CD4-positive, alpha-beta T cell treated with Interleukin-2 at 100 ng/mL for 4 hours (primary cell): ENCODE measurements at places on chromosomes 16 and 17.

GRCh38 chr16:74931445-74931844 is 53.5 kb downstream of the WDR59 start:
- DNase-seq: no peak

DNA sequence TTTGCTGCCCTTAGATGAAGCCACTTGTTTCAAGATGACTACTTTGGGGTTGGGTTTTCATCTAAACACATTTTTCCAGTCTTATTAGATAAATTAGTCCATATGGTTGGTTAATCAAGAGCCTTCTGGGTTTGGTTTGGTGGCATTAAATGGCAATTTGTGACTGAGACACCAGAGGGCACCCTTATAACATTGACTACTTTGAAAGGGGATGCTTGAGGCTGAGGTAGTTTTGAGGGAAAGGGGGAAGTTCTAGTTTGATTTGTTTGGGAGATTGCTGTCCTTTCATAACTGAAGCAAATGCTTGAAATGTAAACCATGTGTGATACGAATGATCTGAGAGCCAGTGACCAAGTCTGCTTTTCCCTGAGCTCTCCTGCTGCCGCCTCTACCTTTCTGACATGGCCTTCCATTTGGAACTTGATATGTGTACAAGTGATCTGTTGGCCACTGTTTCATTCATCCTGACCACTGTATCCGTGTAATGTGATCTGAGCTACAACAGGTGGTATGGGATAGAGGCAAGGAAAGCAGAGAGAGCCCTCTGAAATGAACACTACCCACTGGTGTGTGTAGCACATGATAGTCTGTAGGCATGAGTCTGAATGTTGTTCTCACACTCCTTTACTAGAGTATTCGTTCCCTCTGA is 5.8 kb upstream of the RARA start:
- peak; percentile 79 for DNase-seq

- no peak for DNase-seq
Measured at GRCh38 chr17:75828076-75828400, 16.2 kb downstream of the UNC13D start.

GRCh38 chr16:49849037-49849753 is 6.7 kb downstream of the ZNF423 start:
- no peak for DNase-seq

- no peak for DNase-seq
Measured at GRCh38 chr17:22304667-22305303, 612.5 kb downstream of the KCNJ18 start.
